ENCODE measurements at places on chromosomes 16 and 17.

DNA sequence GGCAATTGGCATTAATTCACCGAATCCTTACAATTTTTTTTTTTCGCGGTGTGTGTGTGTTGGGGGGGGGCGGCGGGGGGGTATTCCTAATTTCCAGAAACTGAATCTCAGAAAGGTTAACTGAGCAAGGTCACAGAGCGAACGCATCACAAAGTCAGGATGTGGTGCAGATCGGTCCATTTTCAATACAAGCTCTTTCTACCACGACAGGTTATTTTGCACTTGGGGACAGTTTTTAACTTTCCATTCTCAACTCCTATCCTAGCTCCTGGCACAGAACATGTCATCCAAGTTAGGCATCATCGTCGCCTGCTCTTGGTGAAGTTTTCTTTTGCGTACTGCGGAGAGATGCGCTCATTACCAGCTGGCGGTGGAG is 15.4 kb upstream of the ERN1 start:
- no peak for DNase-seq

GRCh38 chr16:2840914-2841313 is 10.8 kb downstream of the ZG16B start:
- no peak for DNase-seq

- DNase-seq = peak; percentile 62
Observed at GRCh38 chr16:72241930-72242329, 70.0 kb upstream of the PMFBP1 start.

- DNase-seq = no peak
Observed at GRCh38 chr17:40846515-40847144, 20.4 kb downstream of the KRT12 start.

- DNase-seq = no peak
Observed at GRCh38 chr17:77644181-77645071, 314.1 kb upstream of the TNRC6C start.

- no peak for DNase-seq
Observed at GRCh38 chr16:91484-91883, 13.5 kb downstream of the MPG start.

- DNase-seq = peak; percentile 93
Observed at GRCh38 chr17:65099941-65100315, 37.2 kb upstream of the RGS9 start.

Data from fibroblast of skin of back (primary cell).